ENCODE measurements at places on chromosomes 12 and 14.
A peak's percentile ranks its signal among the peaks of the same experiment; 100 is the strongest.

- peak; percentile 69 for DNase-seq
Measured at GRCh38 chr14:33668066-33668465, 282.8 kb downstream of the EGLN3 start.

DNA sequence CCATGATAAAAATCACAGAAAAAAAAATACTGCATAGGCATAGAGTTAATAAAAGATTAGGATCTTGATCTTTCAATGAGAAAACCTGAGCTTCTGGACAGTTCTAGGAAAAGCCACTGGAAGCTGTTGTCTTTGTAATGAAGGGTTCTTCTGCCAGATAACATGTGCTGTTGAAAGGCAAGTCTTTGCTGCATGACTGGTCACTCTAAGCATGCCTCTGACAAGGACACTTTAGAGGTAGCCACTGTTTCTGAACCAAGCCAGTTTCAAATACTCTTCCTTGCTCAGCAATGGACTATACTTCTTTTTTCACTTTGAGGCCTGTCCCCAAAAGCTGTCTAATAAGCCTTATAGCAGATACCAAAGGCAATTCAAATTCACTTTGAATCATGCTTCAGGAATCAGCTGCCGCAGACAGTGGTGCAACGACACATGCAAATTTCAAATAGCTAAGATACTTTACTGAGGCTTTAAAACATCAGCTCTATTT is 70.2 kb downstream of the BTG1 start:
- DNase-seq = no peak

DNA sequence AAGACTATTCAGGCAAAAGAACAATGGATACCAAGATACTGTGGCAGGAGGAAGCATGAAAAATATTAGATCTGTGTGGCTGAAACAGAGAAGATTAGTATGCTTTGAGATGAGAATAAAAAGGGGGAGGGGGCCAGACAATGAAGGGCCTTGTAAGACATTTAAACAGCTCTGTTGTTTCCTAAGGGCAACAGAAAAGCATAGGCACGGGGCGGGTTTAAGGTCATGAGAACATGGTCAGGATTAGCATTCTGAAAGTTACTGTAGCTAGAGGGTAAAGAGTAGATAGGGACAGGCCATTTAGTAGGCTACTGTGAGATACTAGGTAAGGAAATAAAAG is 18.6 kb downstream of the INTS13 start:
- no peak for DNase-seq

GRCh38 chr12:6295094-6295811 is 15.2 kb upstream of the PLEKHG6 start:
- peak; percentile 88 for DNase-seq

DNA sequence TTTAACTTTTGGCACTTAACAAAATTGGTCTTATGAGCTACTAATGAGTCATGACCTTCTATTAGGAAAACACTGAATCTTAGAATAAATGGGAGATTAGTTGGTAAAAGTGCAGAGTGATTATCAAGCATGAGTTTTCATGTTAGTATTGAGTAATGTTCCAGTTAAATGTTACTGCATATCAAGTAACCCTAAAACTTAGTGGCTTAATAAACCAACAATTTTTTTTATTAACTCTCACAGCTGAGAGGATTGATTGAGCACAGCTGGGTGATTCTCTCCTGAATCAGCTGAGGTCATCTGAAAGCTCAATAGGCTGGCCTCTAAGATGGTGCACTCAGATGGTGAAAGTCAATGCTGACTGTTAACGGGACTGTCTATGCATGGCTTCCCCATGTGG is 248.6 kb downstream of the BCL11B start:
- DNase-seq = no peak

DNA sequence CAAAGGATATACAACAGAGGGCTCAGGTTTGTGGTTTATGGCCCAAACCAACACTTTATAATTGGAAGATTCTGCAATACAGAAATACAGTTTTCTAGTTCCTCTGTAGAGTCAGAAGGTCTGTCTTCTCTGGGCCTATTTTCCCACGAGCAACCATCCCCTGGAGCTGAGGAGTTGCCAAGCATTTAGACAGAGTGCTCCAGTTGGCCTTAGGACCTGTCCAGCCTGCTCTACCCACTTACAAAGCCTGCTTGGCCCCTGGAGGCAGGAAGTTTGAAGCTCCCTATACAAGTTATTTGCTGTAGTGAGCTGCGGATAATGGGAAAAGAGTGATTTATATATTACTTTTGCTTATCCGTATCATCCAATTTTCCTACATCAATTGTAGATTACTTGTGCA is 60.8 kb upstream of the HSPB8 start:
- no peak for DNase-seq

DNA sequence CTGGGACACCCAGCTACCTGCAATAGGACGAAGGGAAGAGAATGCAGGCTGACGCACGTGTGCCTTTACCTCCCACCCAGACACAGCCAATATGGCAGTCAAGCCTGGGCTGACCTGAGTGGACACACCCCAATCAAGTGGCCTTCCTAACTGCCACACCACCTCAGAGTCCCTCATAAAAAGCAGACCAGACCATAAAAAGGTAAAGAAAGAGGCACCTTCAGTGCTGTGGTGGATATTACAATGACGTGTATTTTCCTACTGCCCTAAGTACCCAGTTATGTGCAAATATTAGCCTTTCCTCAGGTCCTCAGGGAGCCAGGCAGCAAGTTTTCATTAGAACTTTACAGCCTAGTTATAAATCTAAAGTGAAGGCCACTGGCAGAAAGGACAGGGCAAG is 75.8 kb downstream of the KCNK10 start:
- DNase-seq = no peak

DNA sequence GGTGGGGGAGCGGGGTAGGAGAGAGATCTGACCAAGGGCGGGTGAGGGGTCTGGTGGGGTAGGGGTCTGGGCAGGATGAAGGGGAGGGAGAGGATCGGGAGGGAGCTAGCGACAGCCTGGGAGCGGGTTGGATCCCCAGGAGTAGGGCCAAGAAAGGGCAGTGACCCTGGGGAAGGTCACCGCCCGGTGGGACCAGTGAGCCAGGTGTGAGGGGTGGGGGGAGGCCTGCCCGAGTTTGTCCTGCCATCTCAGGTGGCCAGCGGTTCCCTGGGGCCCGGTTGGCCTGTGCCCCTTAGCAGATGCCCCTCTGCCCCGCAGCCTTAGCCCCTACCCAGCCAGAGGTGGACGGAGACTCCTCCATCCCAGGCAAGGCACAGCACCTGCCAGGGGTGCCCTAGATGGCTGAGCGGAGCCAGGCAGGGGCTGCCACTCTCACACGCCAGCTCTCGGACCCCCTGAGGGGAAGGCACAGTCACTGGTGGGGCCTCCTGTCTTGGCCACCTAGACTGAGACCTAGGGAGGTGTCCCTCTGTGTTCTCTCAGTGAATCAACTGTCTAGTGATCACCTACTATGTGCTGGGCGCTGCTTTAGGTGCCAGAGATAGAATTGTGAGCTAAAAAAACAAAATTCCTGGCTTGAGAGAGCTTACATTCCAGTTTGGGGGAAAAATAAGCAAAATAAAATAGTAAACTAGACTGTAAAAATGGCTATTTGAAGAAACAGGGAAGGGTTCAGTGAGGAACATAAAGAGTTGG is 629 bp upstream of the TTC7B start:
- no peak for DNase-seq

- DNase-seq = no peak
Measured at GRCh38 chr12:18054925-18055619, 34.9 kb downstream of the RERGL start.

All from PC-3 (cell line).